ENCODE measurements at places on chromosomes 4 and X.

DNA sequence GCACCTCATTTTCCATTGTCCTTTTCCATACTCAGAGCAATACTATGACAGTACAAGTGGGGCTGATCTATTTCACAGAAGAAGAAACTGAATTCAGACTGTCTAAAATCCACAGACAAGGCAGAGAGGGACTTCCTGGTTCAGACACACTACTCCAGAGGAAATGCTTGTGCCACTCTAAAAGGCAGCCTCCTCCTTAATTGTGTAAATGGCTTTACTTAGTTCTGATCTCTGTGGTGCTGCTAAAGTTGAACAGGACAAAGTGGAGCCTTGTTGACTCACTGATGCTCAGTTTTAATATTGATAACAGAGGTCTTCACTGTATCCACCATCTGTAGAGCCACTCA lies 122.4 kb downstream of the KIT start:
- no peak for DNase-seq

DNA sequence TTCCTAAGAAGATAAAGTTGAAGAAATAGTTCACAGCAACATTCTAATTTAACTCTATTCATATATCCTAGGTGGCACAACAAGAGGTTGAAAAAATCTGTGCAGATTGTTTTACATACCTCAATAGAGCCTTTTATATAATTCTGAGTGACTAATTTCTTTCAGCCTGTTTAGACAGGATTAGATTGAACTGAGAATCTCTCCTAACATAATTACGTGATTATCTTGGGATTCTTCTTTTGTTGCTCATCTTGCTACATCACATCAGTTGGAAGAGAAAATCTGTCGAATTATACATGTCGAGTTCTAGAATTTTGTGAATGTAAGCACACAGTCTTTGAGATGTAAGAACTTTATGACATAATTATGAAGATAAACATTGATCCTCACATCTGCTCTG lies 1873.7 kb upstream of the IGFBP7 start:
- DNase-seq: no peak

DNA sequence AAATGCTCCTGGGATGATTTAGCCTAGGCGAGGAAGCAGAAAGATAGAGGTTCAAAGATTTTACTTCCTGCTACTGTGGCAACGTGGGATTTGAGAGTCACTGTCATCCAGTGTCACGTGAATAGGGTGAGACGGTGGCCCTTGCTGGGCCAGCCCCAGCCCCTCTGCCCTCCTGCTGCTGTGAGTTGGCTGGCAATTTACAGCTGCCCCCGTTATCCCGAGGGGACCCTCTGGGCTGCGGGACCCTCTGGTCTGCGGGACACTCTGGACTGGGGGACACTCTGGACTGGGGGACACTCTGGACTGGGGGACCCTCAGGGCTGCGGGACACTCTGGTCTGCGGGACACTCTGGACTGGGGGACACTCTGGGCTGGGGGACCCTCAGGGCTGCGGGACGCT lies 765.4 kb downstream of the TRIML1 start:
- DNase-seq: no peak

DNA sequence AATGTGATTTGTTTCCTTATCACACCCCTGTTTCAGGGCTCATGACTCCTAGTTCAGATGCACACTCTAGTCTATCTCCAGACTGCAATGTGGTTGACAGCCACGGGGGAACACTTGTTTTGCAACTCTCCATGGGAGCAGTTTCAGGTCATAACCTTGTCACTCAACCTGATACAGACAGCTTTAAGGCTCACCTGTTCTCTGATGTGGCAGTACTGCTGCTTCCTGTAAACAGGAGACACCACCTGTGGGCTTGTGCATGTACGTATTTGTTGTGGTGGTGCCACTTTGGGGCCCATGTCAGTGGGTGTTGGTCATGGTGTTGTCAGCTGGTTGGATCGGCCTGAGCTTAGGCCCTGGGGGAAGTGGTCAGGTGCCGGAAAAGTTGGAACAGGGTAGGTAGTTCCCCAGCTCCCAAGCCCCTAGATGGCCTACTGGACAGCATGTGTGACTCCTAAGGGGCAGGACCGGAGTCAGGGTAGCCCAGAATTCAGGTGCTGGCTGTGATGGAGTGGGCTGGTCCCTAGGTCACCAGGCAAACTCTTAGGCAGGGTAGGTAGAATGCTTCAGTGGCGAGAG lies 46.2 kb downstream of the FAM9B start:
- DNase-seq: no peak

DNA sequence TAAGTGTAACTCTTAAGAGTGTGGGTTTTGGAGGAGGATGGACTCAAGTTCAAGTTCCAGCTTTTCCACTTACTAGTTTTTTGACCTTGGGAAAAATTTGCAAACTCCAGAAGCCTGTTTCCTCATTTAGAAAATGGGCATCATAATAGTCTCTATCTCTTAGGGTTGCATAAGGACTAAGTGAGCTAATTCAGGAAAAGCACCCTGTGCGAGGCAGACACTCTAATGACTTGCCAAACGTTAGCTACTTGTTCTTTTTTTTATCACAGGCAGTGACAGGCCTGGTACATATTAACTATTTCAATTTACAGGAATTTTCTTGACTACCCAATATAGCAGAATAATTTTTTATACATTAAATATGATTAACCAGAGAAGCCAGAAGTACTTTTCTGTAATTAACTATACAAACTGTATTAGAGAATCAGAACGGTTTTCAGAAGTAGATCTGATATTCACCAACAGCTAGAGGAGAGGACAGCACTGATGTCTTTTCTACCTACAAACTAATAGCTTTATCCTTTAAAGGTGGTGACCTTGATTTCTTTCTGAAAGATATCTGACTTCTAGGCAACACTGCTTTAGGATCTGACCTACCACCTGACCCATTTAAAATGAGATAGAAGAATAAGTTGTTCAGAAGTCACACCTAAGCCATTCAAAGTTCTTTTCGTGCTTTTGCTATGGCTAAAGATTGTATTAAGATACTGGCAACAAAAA lies 139.6 kb upstream of the HAND2 start:
- no peak for DNase-seq
